ENCODE measurements at places on chromosomes 1 and 21. TPM values are rescaled to one million over a fixed set of nuclear protein-coding genes. Genes with fewer than 3 reads are reported as not detected.

Gene ZNF695
- 2.0 TPM for total RNA-seq

Gene TRAF3IP3
- not detected for total RNA-seq

Gene CADM3
- not detected for total RNA-seq

Gene FCRLB
- total RNA-seq: 0.83 TPM

Gene MEGF6
- total RNA-seq: 248 TPM

Gene SV2A
- 13.8 TPM for total RNA-seq

Gene PRRX1
- 167 TPM for total RNA-seq

Gene MSH4
- total RNA-seq: 0.35 TPM

Gene ZBTB21
- total RNA-seq: 3.2 TPM

Gene TMPRSS2
- total RNA-seq: not detected

Gene SLC5A3
- 8.1 TPM for total RNA-seq

All from smooth muscle cell of the coronary artery (primary cell).